ENCODE measurements at places on chromosomes 12 and 14.

- DNase-seq: no peak
These were observed 286.9 kb downstream of the ERC1 start for GRCh38 chr12:1277905-1278304.

DNA sequence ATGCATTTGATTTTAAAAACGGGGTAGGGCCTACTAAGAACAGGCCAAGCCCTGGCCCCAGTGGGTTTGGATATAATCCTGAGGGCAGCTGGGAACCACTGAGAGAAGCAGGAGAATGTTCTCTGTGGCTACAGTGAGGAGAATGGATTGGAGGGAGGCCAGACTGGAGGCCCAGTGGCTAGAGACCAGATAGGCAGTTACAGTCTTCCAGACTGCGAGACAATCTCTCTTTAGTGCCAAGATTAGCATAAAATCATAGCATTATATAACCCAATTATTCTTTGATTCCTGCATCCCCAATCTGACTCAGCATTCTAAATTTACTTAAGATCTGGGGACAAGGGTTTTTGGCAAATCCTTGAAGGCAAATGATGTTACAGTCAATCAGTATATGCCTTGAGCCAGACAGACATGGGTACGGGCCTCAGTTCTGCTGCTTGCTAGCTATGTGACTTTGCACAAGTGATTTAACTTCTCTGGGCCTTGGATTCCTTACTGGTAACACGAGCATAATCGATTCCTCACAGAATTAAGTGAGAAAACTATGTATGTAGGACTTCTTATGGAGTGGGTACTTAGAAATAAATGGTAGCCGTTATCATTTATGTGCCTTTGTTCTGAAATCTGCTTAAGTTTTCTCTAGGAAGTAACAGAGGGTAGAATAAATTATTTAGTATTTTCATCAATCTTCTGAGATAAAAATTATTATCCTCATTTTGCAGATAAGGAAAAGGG is 18.3 kb downstream of the NINJ2 start:
- no peak for DNase-seq

DNA sequence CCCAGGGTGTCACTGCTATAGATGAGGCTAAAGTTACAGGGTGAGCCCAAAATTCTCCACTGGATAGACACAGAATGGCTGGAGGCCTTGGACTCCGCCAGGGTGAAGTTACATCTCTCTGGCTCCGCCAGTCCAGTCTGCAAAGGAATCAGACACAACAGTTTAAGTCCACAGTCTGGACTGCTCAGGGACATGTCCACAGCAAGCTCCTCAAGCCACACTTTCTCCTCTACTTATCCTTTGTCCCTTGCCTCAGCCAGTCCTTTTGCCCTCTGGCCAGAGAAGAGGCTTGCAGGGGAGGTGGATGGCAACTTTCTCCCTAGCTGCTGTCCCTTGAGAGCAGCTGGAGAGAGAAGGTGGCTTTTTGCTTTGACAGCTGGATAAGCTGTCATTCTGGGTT is 28.0 kb downstream of the PTPRB start:
- no peak for DNase-seq

GRCh38 chr14:34715127-34715863 is 902 bp upstream of the CFL2 start:
- no peak for DNase-seq
